T-cell (primary cell): ENCODE measurements at places on chromosomes 4 and X. TPM values are rescaled to one million over a fixed set of nuclear protein-coding genes. Genes with fewer than 3 reads are reported as not detected.

GRCh38 chrX:150357790-150358189 lies 5.3 kb upstream of the MAMLD1 start:
- no peak for DNase-seq

DNA sequence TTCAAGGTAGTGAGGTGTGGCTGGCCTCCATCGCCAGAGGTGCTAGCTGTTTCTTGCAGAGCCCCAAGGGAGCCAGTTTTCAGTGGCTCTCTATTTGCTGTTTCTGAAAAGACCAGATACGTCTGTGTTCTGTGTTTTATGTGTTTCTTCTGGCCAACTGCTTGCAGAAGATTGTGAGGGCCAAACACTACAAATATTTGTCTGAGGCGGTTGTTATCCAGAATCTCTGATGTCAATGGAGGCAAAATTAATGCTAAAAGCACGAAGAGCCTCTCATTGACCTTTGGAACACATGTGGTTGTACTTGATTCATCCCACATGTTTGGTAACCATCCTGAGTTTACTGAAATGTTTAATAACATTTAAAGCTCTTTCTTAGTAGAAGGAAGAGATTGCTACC lies 113.9 kb downstream of the CT47B1 start:
- no peak for DNase-seq

- DNase-seq = no peak
Measured at GRCh38 chrX:32533848-32534247, 677.5 kb downstream of the DMD start.

DNA sequence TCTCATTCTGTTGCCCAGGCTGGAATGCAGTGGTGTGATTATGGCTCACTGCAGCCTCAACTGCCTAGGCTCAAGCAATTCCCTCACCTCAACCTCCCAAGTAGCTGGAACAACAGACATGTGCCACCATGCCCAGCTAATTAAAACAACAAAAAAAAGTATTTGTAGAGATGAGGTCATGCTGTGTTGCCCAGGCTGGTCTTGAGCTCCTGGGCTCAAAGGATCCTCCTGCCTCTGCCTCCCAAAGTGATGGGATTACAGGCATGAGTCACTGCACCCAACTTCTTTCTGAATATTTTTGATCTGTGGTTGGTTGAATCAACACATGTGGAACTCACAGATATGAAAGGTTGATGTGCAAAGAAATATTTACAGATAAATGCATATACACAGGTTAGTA lies 18.5 kb upstream of the SEPTIN11 start:
- no peak for DNase-seq

The MED12 gene
- 78.3 TPM for total RNA-seq
